ENCODE measurements at places on chromosomes 2 and 18. TPM values are rescaled to one million over a fixed set of nuclear protein-coding genes. Genes with fewer than 3 reads are reported as not detected.

DNA sequence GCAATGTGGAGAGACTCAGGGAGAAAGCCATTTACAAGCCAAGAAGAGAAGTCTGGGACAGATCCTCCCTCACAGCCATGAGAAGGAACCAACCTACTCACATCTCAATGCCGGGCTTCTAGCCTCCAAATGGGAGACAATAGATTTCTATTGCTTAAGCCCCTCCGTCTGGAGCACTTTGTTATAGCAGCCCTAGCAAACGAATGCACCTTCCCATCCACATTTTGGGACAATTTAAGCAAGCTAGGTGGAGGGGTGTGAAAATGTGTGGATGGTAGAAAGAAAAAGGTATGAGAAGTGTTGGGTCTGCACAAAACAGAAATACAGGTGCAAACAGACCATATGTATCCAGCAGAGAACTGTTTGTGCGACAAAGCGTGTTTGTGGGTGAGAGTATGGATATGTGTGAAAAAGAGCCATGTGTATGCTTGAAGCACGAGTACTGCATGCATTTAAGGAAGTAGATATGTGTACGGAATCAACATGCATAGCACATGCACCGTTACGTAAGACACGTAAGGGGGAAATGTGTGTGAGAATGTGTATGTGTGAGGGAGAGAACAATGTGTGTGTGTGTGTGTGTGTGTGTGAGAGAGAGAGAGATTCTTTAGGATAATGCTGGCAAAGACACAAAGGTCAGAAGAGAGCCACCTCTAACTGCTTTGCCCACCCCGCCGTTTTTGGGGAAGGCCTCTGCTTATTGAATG is 13.1 kb upstream of the E2F6 start:
- no peak for DNase-seq

DNA sequence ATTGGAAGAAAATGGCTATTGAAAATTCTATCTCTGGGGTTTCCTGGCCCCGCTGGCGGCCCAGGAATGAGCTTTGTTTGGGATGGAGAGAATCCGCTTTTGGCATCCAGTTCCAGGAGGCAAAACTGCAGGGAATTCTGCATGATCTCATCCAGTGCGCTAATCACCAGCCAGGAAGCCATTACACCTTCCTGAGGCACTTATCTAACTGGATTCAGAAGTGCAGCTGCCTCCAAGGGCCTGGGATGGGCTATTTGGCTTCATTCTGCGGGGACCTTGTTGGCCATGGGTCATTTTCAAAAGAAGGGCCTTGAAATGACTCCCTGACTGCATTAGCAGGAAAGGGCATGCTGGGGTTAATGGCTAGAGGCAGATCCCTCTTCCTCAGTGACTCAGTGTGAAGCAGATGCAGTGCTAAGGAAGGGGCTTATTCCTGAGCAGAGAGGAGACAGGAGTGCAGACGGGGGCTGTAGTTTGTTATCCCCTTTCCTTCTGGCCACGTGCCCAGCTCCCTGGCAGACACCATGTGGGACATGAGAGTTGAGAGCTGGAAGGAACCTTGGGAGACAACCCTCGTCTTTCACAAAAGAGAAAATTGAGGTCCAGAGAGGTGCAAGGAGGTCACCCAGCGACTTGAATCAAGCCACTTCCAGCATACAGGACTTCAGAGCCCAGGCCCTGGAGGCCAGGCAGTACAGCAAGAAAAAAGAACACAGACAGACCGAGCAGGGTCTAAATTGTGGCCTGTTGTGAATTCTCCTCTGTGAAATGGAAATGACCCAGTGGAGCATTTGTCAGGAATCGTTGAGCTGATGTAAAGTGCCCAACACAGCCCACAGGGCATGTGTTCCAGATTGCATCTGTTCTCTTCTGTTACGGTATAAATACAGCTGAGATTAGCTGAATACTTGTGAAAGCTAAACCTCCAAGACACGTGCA is 161.8 kb downstream of the PRKCE start:
- DNase-seq, result peak; percentile 60

DNA sequence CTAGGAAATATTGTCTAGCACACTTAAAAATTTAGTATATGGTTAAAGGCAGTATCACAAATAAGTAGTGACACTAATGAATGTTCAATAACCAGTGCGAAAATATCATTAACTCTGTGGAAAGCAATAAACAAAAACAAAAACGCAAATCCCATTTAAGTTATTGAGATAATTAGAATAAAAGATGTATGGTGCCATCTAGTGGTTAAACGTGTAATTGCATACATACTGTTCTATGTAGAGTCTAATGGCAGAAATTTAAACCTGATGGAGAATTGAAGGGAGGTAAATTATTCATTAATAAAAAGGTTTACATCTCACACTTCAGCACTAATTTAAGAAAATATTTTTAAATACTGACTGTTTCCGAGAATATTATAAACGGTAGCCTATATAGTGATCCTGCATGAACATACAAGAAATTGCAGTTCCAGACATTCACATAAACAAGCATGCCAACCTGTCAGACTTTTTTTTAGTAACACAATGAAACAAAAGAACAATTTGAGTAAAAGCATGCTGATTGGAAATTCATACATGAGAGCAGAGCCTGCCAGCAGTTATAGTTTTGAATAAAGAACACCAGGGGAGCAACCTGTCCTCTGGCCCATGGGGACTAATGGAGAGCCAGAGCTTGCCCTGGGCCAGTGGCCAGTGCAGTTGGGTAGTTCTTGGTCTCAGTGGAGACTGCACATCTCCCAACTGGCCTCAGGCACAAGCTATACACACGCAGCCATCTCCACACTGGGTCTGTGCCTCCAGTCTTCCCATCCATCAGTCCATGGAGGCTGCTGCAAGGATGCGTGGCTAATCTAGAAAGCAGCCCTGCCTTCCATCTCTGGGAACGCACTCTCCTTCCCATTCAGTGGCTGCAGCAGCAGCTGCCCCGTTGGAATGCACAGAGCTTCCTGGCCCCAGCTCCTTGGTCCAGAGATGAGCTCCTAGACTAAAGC is 28.0 kb downstream of the GCG start:
- DNase-seq, result no peak

GRCh38 chr2:139480161-139480650 is 700.0 kb upstream of the NXPH2 start:
- DNase-seq, result no peak

DNA sequence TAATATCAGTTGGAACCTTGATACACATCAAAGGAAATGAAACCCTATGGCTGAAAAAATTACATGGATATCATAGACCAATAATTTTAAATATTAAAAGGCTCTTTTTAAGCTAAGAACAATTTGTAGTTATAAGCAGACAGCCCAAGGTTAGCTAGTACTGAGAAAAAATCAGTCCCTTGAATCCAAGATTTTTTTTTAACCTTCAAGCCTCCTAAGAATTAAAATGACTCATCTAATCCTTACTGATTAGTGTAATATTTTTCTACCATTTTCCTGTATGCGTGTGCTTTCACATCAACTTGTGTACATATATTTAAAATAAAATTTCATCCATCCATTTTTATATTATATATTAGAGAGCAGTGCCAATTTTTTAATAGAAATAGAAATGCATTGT is 1004.9 kb upstream of the ZEB2 start:
- DNase-seq, result no peak

DNA sequence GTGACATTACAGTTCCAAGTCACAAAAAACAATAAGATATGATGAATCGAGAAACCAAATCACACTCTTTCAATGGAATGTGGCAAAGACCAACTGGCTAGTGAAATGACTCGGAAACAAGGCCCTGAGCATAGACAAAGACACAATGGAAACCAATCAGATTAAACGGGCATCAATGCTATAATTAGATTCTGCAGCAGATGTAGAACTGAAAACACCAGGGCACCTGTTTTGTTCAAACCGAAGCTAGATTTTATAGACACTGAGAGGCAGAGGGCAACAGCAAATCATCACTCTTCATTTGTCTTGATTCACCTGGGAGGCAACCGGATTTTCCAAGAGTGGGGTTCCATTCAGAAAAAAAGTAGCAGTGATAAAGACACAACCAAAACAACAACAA is 92.8 kb upstream of the BARD1 start:
- DNase-seq, result no peak

DNA sequence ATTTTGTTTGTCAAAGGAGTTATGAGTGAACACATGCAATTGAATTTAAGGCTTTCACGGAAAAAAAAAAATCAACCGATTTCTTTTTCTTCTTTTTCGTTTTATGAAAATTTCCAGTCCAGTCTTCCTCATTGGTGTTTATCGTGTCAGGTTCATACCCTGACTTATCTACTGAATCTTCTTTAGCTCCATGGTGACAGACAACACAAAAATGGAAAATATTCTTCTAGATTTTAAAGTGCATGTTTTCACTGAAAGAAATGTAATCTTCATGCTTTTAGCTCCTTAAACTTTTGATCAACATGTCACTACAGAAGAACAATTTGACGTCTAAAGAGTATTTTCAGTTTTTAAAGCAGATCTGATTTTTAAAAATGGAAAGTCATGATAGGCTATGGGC is 14.7 kb downstream of the KCNE4 start:
- DNase-seq, result no peak

DNA sequence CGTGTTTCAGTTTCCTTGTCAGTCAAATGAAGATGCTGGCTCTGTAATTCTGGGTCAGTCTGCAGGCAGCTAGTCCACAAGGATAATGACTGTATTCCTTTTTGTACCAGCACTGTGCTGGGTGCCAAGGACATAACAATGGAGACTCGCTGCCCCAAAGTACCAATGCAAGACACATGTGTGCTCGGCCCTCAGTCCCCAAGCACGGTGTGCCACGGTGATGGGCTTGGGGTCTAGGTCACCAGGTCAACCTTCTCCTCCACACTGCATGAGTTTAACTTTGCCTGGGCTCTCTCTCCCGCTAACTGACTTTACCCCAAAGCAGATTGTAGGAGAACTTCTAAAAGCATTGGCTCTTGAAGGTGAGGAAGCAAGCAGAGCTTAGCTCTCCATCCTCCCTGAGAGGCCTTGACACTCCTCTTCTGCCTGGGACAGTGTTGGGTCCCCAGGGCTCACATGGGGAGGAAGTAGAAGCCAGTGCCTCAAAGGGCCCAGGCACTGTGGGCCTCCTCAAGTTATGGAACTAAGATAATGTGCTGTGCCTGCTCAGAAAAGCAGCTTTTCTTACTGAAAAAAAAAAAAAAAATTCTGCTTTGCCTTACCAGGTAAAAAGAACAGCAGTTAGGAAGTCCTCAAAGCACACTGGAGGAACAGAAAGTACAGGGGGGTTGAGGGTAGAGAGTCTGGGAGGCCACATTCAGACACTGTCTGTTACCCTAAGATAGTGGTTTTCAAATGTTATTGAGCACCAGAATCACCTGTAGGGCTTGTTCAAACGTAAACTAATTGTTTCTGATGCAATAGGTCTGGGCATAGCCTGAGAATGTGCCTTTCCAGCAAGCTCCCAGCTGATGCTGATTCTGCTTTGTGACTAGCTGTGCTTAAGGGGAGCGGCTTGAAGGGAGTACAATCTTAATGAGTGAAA is 276.4 kb upstream of the CXCR4 start:
- DNase-seq, result no peak

GRCh38 chr18:30342675-30343074 is 699.9 kb downstream of the DSC3 start:
- no peak for DNase-seq

DNA sequence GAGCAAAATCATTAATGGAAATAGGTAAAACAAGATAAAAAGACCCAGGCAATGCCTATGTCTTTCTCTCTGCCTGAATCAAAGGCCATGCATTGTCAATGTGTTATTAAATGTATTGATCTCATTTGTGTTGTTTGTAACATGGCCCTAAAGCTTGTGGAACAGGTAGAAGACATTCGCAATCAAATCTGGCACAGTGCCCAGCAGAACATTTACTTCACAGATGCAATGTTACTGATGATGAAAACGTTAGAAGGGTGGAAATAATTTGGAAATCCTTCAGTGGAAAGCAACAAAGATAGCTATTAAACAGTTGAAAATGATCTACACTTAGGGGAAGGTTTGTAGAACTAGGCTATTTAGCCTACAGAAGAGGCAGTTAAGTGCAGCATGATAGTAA is 368.2 kb downstream of the EPHA4 start:
- no peak for DNase-seq

GRCh38 chr2:96157649-96158553 is 12.7 kb upstream of the DUSP2 start:
- no peak for DNase-seq

DNA sequence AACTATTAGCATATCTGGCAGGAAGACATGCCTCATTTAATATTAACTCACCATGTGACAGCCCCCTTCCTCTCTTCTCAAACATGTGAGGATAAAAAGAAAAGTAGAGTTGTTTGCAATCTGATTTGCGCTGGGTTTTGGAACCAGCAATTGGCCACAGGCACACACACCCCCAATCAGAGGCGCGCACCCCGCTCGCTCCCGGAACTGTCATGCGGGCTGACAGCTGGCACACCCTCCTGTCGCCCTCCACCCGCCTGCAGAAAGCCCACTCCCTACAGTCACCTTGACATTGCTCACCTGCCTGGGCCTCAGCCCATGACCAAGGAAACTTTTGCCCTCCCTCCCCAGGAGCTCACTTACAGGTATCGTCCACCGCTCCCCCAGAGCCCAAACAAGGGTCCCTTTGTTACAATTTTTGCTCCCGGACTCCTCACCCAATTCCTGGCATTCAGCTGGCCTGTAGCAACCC is 1.1 kb downstream of the COBLL1 start:
- peak; percentile 37 for DNase-seq

- DNase-seq, result no peak
These were observed 275.3 kb downstream of the KCNS3 start for GRCh38 chr2:18153741-18154140.

- no peak for DNase-seq
These were observed 117.4 kb downstream of the SPTBN1 start for GRCh38 chr2:54573537-54573919.

DNA sequence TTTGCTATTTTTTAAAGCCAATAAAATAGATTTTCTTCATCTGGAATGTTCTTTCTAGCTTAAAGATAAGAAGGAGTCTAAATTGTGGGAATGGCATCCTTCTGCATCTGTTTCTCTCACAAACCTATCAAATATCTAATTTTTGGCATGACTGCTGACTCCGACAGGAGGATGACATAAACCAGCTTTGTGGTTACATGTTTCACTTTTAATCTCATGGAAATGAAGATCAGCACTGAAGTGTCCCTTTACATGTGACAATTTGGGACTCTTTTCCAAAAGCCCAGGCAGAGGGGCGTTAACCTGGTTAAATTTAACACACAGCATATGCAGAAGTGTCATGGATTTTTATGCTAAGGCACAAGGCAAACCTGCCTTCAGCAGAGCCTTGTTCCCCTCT is 694.7 kb downstream of the ARHGAP15 start:
- DNase-seq, result no peak

DNA sequence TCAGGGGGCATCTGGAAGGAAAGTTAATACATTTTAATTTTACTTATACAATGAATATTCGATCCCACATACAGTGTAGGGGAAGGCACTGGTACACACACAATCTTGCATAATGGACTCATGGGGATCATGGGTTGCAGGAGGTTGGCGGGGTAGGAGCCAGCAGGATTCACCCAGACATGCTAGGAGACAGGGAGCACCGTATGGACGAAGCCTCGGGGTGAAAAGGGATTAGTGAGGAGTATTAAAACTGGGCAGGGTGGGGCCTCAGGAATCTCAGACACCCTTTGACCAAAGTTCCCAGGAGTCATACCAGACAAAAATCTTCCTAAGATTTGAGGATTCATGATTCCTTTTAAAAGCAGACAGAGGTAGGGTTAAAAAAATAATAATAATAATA is 140.8 kb downstream of the BCL11A start:
- no peak for DNase-seq

GRCh38 chr2:175807031-175807873 is 194.8 kb downstream of the LNPK start:
- no peak for DNase-seq

The LRRTM1 gene
- 0.41 TPM for total RNA-seq

The TIGD1 gene
- total RNA-seq, result 2.0 TPM

The MOGAT1 gene
- total RNA-seq, result 0.47 TPM

The CD28 gene
- total RNA-seq, result 2.5 TPM
